ENCODE measurements at places on chromosomes 2 and 18.

DNA sequence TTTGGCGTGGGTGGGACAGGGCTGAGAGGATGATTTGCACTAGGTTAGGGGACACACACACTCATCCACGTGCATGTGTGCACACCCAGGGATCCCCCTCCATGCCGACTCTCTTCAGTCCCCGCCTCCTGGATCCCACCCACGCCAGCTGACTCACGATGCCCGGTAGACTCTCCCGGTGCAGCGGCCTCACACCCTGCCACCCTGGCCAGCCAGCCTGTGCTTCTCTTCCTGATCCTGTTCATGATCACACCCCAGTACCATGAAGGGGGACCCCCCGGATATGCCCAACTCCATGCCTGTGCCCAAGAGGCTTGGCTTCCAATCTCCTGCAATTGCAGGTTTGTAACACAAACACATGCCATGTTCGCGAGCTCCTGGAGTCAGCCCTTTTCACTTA is 157.8 kb upstream of the HDAC4 start:
- DNase-seq: no peak

DNA sequence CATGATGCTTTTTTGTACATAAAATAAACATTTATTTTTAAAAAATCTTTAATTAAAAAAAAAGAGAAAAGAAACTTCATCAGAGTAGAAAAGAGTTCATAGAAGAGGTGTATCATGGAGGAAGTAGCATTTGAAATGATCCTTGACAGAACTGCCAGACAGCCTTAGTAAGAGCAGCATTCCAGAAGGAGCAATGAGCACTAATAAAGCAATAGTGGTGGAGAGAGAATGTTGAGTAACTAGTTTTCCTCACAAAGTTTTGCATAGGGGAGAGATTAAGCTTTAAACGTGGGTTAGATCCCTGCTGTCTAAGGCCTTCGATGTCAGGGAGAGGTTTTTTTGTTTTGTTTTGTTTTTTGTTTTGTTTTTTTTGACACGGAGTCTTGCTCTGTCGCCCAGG is 29.8 kb upstream of the METTL21A start:
- no peak for DNase-seq

DNA sequence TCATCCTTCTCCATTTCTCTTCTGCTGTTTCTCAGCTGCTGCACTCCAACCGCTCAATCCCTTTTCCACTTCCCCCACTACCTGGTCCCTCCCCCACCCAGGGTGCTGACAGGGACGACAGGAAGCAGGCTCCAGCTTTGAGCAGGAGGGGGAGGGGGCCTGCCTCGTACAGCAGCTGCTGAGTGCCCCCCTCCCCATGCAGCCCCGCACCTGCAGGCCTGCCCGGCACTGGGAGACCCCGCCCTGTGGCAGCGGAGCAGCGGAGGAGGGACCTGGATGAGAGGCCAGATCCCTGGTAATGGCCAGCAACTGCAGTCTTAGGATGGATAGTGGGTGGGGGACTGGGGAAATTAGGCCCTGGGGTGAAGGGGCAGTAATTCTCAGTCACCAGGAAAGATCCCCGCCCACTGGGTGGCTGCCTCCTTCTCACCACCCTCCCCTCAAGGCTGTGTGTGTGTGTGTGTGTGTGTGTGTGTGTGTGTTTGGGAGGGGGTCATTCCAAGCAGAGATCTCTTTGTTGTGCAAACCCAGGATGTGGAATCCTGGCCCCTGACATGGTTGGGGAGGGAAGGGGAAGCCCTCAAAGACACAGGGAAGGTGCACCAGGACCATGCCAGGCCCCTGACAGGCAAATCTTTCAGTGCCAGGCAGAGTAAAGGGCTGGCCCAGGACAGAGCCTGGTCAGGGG is 6.8 kb upstream of the CRYBA2 start:
- no peak for DNase-seq

GRCh38 chr18:10057894-10058791 is 144.3 kb downstream of the VAPA start:
- DNase-seq: no peak

DNA sequence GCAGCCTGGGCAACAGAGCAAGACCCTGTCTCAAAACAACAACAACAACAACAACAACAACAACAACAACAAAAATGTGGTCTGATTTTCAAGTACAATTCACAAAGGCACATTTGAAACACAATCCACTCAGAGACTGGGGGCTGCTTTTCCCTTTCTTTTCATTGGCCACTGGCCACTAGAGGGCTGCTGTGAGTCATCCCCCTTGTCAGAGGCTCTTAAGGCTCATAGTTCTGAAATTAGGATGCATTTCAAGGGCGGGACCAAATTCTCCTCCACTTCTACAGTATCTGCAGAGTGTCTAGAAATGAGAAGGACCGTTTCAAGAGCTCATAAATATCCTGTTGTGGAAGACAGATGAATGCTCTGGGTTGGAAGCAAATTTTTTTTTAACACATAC is 285.4 kb downstream of the NRXN1 start:
- DNase-seq: no peak

DNA sequence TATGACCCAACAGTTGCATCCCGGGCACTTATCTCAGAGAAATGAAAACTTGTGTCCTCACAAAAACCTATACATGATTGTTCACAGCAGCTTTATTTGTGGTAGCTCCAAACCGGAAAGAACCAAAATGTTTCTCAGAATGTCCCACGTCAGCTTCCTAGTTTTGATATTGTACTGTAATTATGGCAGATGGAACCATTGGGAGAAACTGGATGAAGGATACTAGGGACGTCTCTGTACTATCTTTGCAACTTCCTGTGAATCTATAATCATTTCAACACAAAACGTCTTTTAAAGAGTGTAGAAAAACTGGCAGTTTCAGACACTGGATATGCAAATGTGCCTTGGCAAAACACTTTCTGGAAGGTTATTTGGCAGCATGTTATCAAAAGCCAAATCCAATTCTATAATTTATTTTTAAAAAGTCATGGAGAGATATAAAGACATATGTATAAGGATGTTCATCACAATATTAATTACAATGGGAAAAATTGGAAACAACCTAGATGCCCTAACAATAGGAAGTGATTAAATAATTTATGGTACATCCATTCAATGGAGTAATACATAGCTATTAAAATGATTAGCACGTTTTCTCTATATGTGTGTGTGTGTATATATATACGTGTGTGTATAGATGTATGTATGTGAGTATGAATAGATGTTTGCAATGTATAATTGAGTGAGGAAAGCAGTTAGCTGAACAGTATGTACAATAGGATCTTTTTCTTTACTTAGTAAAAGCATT is 9.8 kb downstream of the SAG start:
- DNase-seq: no peak

Measured in G401 (cell line).